ENCODE measurements at places on chromosomes 5 and 9.

DNA sequence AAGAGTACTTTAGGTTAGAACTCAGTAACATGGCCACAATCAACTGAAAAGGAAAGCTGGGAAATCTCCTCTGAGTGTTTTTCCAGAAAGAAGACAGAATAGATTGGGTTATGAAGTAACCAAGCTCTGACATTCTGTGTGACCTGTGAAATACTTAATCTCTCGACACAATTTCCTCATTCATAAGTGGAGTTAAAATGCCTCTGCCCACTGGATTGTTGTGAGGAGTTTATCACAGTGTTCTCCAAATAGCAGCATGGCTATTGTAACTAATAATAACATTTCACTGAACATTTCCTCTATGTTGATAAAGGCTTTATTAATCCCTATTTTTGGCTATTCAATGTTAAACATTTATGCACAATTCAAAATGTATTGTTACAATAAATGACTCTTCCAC is 311.0 kb downstream of the GABRB2 start:
- no peak for DNase-seq

- no peak for DNase-seq
These were observed 266.7 kb upstream of the SMARCA2 start for GRCh38 chr9:1748407-1748806.

- no peak for DNase-seq
These were observed 98.4 kb upstream of the GDNF start for GRCh38 chr5:37938076-37938852.

- no peak for DNase-seq
These were observed 84.5 kb downstream of the FGF1 start for GRCh38 chr5:142601432-142601831.

DNA sequence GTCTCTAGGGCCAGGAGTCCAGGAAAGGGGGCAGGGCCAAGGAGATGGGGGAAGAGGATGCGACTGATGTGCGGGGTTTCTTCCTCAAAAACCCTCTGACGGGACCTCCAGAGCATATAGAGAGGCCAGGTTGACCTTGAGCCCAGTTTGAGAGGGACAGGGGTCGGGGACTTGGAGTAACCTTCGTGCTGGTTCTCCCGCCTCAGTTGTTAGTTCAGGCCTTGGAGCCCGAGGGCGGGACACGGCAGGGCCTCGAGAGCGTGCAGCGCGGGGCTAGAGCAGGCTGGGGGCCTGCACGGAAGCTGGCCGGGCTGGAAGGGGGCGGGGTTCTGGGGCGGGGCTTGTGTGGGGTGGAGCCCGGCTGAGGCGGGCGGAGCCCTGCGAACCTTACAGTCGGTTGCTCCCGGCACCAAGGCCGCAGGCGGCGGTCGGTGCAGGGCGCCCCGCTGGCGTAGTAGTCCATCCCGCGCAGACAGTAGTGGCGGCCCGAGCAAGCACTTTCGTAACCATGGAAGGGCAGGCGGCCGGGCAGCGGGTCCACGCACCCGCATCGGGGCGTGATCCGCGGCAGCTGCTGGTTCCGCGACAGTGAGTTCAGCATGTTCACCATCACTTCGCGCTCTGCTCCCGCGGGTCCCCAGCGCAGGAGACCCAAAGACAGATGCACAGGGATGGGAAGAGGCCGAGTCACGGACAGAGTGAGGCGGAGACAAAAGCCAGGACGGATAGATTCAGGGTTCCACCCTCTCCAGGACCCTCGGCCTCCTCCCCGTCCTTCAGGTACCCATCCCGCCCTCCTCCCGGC is 4.0 kb upstream of the MYORG start:
- peak; percentile 53 for DNase-seq

DNA sequence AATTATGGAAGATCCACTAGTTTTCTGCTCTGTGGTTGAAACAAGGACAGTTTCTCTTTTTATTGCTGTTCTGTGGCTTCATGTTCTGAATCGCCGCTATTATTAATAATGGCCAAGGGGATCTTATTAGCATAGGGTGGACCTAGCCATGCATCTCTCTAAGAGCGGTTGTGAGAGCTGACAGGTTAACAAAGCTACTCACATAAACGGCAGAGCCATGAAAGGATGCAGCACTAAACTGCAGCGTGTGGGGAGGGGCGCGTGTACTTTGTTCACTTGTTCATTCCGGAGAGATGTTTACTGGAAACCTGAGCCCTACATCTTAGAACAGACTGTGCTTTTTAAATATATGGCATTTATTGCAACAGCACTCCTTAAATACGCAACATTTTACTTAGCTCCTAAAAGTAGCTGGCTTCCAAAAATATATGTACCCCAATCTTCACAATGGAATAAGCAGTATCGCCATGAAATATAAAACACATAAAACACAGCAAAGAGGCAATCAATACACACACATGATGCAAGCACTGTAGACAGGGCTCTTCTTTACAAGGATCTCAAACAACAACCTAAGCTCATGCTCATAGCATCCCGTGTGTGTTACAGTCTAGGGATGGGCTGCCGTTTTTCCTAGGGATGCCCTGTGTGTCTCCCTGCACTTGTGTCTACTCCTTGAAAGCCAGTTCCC is 424.6 kb downstream of the MED10 start:
- DNase-seq = no peak

DNA sequence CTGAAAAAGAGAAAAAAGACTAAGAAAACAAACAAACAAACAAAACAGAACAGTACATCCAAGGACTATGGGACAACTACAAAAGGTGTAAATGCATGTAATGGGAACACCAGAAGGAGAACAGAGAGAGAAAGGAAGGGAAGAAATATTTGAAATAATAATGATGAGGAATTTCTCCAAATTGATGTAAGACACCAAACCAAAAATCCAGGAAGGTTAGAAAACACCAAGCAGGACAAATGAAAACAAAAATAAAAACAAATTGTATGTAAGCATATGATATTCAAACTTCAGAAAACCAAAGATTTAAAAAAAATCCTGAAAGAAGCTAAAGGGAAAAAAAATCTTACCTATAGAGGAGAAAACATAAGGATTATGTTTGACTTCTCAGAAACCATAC is 125.9 kb upstream of the ACTBL2 start:
- DNase-seq = no peak

GRCh38 chr9:134268747-134269146 is 57.5 kb upstream of the RXRA start:
- no peak for DNase-seq

DNA sequence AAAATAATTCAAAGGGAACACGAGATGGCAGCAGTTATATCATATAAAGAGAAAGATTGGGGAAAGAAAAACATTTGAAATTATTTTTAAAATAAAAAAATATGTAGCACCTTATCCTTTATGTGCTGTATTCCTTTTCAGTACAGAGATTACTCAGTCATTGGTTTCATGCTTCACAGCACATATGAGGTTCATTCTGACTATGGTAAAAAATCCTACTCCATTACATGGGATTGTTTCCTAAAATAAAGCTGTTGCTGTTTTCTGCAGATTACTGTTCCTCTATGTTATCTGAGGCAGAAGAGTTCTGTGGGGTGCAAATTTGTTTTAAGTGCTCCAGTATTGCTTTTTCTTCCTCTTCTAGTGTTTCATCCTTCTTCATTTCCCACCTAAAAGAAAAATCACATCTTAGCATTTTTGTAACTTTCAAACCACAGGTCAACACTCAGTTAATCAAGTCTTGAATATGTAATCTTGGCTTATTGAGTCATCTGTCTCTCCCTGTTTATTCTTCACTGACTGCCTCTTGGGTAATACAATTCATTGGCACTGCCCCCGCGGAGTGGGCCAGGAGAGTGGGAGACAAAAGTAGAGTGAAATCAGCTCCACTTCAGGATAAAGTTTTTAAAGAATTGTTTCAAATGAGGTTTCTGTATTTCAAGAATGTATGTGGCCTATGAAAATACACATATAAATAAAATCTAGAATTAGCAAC is 412.5 kb upstream of the POU5F2 start:
- DNase-seq = no peak

DNA sequence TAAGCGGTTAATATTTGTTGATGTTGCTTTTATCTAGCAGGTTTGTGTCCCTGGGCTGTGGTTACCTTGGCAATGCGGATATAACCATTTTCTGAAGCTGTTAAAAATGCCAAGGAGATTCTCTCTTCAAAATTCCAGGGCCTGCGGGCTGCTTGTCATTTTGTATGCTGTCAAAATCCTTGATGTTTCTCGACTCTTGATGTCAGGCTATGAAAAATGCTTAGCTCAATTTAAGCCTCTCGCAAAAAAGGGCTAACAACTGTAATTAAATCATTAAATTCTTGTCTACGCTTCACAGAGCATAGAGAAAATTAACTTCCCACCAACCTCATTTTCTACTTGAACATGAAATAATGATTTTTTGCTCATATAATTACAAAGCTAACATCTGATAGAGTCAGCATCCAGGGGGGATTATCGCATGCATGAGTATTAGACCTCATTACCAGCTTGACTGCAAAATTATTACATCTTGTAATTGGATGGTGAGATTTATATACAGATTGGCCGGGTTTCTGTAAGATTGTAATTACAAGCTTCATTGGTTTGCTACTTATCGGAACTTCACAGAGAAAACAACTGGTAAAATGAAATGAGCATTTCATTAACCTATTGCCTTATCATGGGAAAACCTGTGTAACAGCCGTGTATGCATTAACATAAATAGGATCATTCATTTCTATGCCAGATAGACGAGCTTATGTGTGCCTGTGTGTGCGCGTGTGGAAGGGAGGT is 83.1 kb upstream of the IRX1 start:
- DNase-seq = no peak

DNA sequence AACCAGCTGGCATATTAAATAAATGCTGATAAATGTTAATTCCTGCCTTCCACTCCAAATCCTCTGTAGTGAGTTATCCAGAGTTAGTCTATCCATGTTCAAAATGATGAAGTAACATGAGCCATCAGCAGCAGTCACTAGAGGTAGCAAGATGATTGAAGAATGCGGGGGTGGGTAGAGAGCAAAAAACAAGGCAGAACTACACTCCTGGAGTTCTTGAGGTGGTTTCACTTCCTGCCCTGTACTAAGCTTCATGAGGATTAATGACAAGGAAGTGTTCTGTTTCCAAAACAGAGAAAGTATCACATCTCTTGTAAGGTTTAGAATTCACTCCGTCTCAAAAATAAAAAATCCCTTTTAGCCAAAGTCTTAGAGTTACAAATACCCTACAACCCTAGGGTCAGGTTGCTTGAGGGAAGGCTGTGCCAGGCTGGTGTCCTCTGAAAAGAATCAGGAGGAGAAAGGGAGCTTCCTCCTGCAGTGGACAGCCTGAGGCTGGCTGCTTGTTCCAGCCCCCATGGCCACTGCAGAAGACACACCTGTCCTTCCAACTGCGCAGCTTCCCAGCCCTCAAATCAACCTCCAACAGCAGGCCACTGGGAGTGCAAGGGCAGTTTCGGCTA is 180.2 kb downstream of the DENND1A start:
- DNase-seq = no peak

DNA sequence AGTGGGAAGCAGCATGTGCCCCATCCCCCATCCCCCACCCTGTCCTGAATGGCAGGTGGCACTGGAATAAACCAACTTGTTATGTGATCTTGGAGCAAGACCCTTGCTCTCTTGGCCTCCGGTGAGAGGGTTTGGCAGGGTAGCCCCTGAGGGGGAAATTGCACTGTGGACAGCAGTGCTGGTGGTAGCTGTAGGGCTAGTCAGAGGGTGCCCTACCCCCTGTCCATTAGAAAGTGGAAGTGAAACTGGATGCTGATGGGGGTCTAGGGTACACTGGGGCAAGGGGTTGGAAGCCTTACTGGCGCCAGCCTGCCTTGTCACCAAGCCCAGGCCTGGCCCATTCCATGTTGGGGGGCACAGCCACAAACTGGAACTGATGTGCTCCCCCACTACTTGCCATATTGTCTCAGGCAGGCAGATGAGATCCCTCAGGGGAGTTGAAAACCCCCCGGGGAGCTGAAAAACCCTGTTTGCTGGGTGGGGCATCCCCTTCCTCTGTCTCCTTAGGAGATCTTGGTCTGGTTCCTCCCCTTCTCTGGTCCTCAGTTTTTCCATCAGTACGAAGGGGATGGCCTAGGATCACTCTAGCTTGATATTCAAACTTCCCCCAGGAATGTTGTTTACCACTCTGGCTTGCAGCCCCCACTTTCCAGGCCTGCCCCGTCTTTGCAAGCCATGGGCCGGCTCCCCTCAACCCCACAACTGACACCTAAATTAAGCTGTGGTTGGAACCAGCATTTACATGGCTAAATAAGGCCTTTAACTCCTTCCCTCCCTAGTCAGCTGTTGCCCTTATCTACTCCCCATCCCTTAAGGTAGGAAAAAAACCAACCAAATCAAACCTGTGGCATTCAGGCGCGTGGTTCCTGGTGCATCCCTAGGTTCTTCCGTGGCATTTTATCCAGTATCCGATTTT is 14.4 kb upstream of the SYNPO start:
- DNase-seq = no peak

DNA sequence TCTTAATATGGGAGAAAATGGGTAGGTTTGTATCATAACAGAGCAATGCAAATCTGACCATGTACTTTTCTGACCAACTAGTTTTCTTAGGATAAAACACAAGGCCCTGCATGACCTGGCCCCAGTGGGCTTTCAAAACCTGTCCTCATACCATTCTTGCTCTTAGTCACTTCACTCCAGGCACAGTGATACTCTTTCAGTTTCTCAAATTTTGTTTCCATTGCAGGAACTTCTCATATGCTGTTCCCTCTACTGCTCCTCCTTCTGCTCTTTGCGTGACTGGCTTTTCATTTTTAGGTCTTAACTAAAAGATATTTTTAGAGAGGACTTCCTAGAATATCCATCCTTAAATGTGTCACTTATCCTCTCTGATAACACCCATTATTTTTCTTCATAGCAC is 112.4 kb downstream of the INIP start:
- DNase-seq = no peak

- DNase-seq = no peak
These were observed 11.8 kb downstream of the HNRNPAB start for GRCh38 chr5:178216088-178216534.

GRCh38 chr5:68267066-68267465 is 51.5 kb downstream of the PIK3R1 start:
- DNase-seq = no peak

- DNase-seq = no peak
These were observed 63.6 kb upstream of the TBCA start for GRCh38 chr5:77839691-77840090.

- no peak for DNase-seq
These were observed 161.3 kb downstream of the RFK start for GRCh38 chr9:76232861-76233489.

- peak; percentile 71 for DNase-seq
These were observed 236.5 kb upstream of the TRIM32 start for GRCh38 chr9:116450378-116451139.

GRCh38 chr9:134995792-134996120 is 78.0 kb upstream of the FCN1 start:
- DNase-seq = no peak
